Tongue (tissue), 3 donors: ENCODE measurements at places on chromosomes 3 and 15. TPM values are rescaled to one million over a fixed set of nuclear protein-coding genes. Genes with fewer than 3 reads are reported as not detected.

CHRM5 gene
- not detected for total RNA-seq

TRH gene
- 0.62 TPM for total RNA-seq

ZBED2 gene
- 1.5 TPM for total RNA-seq

SLC12A1 gene
- not detected for total RNA-seq

- peak; percentile 47 for DNase-seq
Observed at GRCh38 chr3:8982509-8982908, 19.2 kb upstream of the RAD18 start.

GRCh38 chr15:39597751-39598185 lies 16.9 kb downstream of the THBS1 start:
- DNase-seq: no peak

GRCh38 chr3:30702828-30703397 lies 96.5 kb downstream of the TGFBR2 start:
- no peak for DNase-seq

- no peak for DNase-seq
Observed at GRCh38 chr3:78878011-78878410, 889.8 kb downstream of the ROBO1 start.

ECE2 gene
- not detected for total RNA-seq

DNA sequence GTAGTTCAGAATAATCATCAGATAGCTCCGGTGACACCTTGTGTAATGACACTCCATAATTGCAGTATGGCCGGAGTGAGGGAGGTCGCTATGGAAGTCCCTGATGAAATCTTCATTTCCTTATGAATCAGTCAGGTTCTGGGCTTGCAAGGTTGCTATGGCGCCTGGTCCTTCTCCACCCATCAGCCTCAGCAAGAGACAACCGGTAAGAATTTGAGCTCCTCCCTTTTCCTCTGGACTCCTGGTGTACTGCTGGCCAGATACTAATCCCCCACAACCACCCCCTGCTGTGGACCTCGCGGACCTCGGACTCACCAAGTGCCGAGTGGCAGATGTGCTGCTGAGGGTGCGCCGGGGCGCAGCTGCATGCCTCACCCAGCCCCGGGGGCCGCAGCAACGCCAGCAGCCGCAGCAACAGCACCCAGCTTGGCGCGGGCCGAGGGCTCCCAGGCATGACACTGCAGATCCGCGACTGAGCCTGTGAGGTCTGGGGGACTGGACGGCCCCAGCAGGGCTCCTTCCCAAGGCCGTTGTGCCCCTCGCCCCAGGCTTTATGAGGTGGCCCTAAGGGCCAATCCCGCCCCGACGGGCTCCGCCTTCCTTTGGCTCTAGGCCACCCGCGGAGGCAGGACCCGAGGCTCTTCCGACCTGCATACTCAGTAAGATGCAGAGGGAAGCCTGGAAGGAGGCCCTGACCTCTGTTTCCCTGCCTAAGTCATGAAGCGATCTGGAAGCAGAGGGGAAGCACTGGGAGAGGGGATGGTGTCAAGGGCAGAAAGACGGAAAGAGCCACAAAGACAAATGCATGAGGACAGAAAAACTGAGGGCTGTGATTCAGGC lies at the start of gene TIMP4:
Gene TIMP4, minus strand, starts transcription at position 526 of the 840 bp plus-strand sequence. Its CDS starts 72 bp downstream, at position 454.
- DNase-seq: peak; percentile 32

EPHA6 gene
- 1.1 TPM for total RNA-seq

DNA sequence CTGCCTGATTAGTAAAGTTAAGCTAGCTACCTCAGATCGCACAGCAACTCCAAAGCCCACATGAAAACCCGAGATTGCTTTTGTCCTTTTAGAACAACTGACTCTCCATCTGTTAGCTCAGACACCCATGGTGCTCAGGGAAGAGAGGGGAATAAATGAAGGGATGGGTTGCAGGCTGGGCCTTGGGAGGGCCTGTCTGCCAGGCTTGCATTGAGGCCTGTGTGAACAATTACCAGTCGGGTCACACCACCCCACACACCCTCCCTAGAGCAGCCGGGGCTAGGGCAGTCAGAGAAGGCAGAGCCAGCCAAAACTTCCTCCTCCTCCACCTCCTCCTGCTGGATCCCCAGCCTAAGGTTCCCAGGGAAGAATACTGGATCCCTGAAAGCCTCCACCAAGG lies 8.8 kb upstream of the PRKAR2A start:
- no peak for DNase-seq

PATL2 gene
- total RNA-seq: 0.51 TPM

VEPH1 gene
- total RNA-seq: 7.8 TPM

GRCh38 chr3:155308831-155309230 lies 15.3 kb upstream of the STRIT1 start:
- no peak for DNase-seq

- DNase-seq: no peak
Observed at GRCh38 chr3:112672716-112673541, 32.0 kb upstream of the CCDC80 start.

DNA sequence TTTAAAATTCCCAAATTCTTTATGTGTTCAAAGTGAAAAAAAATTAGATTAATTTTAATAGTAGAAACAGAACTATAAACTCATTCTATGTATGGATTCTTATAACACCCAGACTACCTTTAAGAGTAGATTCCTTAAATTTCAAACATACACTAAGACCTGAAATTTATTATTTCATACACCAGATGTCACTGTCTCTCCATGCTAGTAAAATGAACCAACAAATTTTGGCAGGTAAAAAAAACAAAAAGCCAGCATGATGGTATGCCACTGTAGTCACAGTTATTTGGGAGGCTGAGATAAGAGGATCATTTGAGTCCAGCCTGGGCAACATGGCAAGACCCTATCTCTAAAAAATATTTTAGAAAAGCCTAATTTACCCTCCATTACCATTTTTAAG lies 461.3 kb upstream of the NAALADL2 start:
- peak; percentile 9 for DNase-seq
